NCI-H1105 (cell line): ENCODE measurements at places on chromosomes 5 and 9.

GRCh38 chr9:12439267-12439666 lies 253.9 kb upstream of the TYRP1 start:
- DNase-seq, result no peak

- DNase-seq, result no peak
Measured at GRCh38 chr5:170643591-170643990, 139.8 kb downstream of the KCNIP1 start.

GRCh38 chr9:7177383-7177782 lies 419.6 kb downstream of the KDM4C start:
- DNase-seq, result no peak

DNA sequence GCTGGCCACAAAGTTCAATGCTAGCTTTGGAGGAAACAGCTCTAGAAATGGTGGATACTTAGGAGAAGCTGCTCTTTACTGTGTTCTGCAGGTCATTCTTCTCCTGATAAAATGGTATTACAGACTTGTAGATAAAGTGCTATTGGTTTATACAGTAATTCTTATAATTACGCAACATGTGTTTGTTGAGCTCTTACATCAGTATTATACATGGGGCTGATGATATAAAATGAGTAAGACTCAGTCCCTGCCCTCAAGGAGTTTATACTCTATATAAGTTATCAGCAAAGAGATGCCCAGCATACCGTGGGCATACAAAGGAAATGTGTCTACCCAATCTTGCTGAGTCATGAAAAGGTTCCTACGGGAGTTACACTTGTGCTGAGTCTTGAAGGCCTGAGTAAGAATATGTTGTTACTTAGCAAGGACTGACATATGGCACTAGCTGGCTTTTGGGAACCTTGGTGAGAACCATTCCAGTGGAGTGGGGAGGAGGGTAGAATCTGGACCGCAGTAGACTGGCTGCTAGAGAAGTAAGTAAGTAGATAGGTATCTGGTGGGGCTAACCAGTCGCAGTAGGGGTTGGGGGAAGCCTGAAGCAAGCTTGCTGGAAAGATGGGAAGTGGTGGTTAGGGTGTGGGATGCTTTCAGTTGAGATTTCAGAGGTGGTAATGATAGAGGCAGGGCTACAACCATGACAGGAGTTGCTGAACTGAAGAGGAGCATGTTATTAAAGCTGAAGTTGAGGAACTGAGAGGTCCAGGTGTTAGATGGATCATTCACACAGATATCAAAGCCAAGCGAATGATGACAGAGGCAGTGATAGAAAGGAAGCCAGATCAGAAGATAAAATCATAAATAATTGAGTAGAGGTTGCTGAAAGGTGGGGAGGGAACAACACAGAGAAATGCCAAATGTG lies 11.1 kb upstream of the TTC23L start:
- no peak for DNase-seq

GRCh38 chr5:120436996-120437395 lies 27.1 kb upstream of the PRR16 start:
- no peak for DNase-seq

DNA sequence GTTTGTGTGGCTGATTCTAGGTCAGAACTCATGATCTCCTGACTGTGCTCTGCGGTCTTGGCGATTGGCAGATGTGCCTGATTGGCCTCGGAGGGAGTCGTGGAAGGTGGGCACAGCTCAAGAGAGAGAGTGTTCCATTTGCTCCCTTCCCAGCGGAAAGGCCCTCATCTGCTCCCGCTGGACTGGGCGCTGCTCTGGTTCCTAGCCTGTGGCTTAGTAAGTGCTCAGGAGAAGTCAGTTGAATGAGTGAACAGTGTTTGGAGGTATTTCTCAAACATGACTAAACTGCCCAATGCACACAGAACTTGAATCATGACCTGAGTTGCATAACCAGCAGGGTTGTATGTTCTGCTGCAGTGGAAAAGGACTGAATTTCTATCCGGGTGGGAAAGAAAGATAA lies 120.2 kb upstream of the PITX1 start:
- DNase-seq, result no peak

GRCh38 chr9:109845226-109845625 lies 65.2 kb downstream of the PALM2AKAP2 start:
- no peak for DNase-seq

- DNase-seq, result no peak
Measured at GRCh38 chr9:129637673-129638439, 4.1 kb downstream of the ASB6 start.

DNA sequence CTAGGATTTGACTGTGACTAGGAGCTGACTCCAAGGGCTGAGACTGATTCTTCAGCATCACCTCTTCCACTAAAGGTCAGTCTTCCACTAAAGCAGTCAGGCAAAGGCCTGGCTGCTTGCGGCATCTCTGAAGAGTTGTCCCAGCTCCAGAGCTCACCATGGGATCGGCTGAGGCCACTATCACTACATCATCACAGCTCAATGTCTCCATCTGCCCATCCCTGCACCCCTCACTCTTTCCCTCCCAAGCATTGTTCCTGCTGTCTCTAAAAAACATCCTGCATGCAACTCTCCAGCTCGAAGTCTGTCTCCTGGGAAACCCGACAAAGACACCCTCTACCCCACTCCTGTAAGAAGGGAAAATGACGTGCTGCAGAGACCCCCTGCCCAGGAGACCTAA lies 15.5 kb upstream of the WWC1 start:
- no peak for DNase-seq

GRCh38 chr5:135345956-135346731 lies 52.9 kb downstream of the MACROH2A1 start:
- DNase-seq, result no peak

DNA sequence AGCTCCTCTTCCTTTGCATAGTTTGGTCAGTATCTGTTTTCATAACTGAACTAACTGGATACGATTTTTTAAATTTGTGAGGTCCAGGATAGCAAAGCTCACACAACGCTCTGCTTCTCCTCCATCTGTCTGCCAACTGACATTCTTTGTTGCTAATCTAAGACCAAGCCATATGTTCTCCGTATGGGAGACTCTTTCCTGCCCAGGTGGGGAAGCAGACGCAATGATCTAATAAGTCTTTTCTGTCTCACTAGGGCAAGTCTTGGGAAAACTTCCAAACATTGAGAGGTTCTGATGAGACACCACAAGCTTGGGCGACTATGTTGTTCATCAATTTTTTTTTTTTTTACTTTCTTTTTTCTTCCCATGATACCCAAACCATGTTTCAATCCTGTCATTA lies 558.5 kb downstream of the EFNA5 start:
- no peak for DNase-seq

- no peak for DNase-seq
Measured at GRCh38 chr9:104586496-104587180, 12.6 kb downstream of the OR13C5 start.

DNA sequence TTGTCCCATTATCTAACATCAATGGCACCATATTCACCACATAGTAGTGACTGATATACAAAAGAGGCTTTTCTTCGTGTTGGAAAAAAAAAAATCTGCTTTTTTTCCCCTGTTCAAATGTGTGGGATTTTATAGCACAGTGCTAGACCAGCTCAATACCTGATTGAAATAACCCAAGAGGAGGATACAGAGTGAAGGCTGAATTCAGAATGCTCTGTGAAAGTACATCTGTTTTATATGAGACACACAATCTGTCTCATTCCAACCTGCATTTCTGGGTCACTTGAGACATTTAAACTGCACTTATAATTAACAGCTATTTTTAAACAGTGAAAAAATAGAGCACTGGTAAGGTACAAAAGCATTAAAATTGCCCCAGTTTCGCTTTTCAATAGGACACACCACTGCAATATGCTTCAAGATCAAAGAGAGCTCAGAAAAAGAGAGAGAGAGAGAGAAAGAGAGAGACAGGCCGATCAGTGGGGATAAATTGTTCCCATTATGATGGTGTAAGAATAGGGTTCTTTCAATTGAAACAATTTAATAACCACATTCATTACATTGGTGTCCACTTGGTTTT lies 179.3 kb downstream of the NR2F1-AS1 start:
- DNase-seq, result no peak

- DNase-seq, result no peak
Measured at GRCh38 chr5:8906303-8906967, 639.4 kb downstream of the SEMA5A start.

DNA sequence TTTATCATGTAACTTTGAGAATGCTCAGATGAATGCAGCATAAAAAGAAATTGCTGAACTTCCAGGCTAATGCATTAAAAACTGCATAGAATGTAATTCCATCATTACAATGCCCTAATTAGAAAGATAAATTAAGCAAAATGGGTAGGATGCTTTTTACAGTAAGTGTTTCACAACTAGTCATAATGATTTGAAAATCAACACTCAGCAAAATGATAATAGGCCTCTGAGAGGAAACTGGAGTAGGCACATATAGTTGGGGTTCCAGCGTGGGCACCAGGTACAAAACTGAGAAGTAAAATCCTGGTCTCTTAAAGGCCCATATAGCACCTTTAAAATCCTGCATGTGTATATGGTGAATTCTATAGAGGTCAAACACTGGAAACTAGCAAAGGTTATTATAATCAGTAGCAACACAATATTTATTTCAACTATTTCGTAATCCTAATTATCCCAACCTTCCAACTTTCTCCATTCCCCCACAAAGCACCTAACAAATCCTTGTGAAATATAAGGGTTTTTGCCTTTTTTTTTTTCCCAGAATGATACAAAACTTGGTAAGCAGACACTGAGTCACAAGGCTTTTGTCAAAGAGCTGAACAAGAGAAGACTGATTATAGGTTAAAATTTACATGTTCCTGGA lies 108.0 kb upstream of the NR5A1 start:
- DNase-seq, result no peak

DNA sequence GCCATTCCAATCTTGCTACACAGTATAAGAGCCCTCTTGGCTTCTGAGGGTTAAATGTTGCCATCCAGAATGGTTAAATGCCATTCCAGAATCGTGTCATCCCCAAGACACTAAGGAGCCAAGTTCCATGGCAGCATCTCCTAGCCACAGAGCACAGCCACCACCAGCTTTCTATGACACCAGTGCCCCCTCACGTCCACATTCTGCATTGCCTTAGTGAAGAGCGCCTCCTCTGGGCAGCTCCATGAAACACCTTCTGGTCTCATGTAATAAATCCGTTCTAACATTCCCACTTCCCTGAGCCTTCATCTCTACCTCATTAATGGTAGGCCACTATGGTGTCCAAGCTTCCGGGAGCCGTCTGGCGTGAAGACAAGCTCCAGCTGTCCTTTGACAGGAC lies 12.4 kb downstream of the CBY3 start:
- no peak for DNase-seq

DNA sequence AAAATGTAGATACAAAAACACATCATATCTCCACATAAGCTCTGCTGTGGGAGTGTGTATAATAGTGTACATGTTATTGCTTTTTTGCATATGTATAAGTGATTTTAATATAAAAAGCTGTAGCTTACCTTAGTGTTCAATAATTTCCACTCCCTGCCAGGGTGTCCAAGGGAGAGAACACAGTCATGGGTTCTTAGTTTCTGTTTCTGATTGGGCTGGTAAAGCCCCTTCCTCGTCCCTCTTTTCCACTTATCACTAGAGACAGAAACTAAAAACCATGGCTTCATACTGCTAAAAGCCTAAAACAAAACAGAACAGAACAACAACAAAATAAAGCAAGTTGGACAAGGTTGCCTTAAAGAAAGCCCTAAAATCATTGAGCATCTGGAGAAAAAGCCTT lies 74.4 kb upstream of the S1PR3 start:
- no peak for DNase-seq

GRCh38 chr5:165834891-165835290 lies 2329.5 kb downstream of the MAT2B start:
- no peak for DNase-seq

- DNase-seq, result no peak
Measured at GRCh38 chr5:10860645-10861422, 99.8 kb upstream of the DAP start.

DNA sequence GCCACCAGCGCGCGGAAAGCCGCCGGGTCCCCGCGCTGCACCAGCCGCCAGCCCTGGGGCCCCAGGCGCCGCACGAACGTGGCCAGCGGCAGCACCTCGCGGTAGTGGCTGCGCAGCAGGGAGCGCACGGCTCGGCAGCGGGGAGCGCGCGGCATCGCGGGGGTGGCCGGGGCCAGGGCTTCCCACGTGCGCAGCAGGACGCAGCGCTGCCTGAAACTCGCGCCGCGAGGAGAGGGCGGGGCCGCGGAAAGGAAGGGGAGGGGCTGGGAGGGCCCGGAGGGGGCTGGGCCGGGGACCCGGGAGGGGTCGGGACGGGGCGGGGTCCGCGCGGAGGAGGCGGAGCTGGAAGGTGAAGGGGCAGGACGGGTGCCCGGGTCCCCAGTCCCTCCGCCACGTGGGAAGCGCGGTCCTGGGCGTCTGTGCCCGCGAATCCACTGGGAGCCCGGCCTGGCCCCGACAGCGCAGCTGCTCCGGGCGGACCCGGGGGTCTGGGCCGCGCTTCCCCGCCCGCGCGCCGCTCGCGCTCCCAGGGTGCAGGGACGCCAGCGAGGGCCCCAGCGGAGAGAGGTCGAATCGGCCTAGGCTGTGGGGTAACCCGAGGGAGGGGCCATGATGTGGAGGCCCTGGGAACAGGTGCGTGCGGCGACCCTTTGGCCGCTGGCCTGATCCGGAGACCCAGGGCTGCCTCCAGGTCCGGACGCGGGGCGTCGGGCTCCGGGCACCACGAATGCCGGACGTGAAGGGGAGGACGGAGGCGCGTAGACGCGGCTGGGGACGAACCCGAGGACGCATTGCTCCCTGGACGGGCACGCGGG lies at the start of gene TERT:
TERT (minus strand) TSS at position 234 of the 815 bp plus-strand sequence; CDS start at position 155, 79 bp downstream.
- DNase-seq, result no peak

DNA sequence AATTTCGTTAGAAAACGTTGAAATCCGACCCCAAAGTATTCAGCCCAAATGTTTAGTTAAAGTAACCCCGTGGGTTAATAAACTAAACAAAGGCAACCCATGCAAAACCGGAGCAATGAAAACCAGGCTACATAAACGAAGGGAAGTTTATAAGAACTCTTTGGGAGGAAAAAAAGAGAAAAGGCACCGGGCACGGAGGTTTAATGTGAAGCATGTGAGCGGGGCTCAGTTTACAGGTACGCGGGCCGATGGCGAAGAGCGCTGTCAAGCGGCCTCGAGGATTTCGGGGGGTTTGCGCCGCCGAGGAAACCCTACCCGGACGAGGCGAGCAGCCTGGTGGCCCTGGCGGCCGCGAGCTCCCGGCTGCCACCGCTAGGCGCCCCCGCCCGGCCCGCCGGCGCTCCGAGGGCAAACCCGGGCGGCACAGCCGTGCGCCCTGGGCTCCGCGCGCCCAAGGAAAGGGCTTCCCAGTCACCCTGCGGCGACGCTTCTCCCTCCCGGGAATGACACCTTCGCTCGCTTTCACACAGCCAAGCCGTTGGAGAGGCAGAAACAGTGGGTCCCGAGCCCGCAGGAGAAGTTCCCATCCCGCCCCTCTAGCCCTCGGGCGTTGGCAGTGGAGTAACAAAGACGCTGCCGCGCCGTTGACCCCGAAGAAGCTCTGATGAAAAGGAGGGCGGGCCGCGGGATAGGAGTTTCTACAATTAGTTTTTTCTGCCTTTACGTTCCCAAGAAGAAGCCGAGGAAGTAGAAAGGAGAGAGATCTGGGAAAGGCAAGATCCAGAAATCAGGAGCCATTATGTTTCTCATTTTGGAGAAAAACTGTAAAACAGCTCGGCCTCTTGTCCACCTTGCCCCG lies 126.0 kb downstream of the TMEM174 start:
- no peak for DNase-seq

GRCh38 chr5:126120939-126121338 lies 302.3 kb upstream of the GRAMD2B start:
- DNase-seq, result no peak

- DNase-seq, result no peak
Measured at GRCh38 chr5:75524071-75524470, 12.4 kb downstream of the POLK start.

GRCh38 chr9:124016175-124017050 lies 4.8 kb downstream of the LHX2 start:
- DNase-seq, result no peak
